Lower leg skin (tissue), 4 donors: ENCODE measurements at places on chromosomes 3 and 15.

DNA sequence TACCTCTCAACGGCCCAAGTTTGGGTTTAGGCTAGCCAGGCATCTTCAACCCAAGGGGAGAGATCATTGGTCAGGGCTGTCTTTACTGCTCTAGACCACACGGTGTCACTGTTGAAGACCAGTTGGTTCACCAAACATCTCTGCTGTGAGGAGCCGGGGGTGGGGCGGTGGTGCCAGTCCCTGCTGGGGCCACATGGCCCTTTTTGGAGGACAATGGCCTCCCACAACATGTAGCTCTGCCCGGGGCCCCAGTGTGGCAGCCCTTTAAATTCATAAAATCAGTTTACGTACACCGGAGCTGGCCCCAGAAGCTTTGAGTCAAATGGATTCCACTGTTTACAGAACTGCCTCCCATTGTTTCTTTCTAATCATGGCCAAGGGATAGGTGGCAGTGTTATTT is 19.1 kb upstream of the TM4SF18 start:
- DNase-seq: no peak

DNA sequence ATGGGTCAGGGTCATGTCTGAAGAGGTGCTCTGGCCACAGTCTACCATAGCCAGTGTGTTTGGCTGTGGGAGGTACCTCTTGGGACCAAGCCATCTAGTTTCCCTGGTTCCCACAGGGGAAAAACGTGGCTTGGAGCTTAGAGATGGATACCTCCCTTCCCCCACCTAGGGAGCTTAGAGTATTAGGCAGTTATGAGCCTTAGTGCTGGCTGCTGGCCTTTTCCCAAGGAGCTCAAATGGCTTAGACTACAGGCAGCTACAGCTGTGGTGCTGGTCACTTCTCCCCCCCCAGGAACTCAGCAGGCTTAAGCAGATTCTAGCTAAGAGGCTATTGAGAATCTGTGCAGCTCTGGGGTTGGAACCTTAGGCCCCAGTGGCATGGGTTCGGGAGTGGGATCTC is 591.2 kb downstream of the NSUN3 start:
- no peak for DNase-seq

GRCh38 chr3:111831840-111832239 is 27.2 kb upstream of the PHLDB2 start:
- DNase-seq: no peak

DNA sequence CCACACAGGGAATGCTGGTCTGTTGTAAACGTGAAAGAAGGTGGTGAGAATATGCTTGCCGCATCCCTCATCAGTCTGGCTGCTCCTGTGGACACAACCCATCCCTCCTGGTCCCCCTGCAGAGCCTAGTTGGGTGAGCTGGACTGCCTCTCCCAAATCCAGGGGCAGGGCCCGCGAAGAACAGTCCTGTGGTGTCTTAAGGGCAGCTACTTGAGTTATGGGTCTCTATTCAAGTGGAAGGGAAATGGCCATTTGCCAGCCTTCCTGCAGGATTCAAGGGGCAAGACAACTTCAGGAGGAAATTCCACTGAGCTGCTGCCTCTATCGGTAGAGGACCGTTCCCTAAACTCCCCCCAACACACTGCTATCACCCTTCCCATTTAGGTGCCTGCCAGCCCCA is 98.9 kb downstream of the IQSEC1 start:
- no peak for DNase-seq

- no peak for DNase-seq
Observed at GRCh38 chr15:46297766-46298165, 662.9 kb downstream of the SQOR start.

DNA sequence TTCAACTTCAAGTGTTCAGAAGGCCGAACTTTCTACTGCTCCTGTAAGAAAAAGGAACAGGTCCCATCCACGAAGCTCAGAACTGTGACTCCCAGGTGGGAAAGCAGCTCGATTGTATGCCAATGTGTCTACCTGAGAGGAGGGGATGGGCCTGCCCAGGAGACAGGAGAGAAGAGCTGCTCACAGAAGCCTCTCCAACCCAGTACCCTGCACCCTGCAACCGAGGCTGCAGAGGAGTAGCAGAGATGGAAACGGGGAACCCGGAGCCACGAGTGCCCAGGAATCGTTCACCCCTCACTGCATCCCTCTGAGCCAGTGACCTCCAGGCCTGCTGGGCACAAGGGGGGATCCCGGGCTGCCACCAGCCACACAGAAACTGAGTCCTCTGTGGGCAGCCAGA is 86.5 kb upstream of the PRR23E start:
- no peak for DNase-seq

DNA sequence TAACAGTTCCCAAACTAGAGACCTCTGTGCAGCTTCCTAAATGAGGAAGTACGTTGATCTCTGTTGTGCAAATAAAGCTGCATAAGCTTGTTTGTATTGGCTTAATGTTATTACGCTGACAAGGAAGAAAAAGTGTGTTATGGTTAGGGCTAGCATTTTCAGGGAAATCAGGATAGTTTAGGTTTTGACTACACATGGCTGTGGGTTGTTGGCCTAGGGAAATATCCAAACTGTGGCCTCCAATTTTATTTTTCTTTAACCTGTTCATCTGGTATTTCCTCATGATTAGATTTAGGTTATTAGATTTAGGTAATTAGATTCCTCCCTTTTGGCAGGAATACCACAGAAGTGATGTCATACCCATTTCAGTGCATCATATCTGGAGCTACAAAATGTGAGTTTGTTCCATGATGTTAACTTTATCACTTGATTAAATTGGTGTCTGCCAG is 8.7 kb upstream of the MCCC1 start:
- no peak for DNase-seq

DNA sequence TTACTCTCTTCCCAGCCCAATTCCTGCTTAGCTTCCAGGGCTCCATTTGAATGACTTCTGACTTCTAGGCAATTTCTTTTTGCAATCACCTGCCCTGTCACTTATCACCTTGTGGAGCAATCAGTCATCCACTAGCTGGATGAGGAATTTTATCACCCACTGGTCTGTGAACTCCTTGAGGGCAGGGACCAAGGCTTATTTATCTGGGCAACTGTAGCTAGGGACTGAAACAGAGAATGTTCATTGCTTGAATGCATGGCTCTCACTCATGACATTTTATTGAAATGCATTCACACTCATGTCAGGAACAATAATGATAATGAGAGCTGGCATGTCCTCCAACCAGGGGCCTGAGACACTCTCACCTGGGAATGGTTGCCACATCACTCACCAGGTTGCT is 15.5 kb downstream of the TNFAIP8L3 start:
- DNase-seq: no peak

DNA sequence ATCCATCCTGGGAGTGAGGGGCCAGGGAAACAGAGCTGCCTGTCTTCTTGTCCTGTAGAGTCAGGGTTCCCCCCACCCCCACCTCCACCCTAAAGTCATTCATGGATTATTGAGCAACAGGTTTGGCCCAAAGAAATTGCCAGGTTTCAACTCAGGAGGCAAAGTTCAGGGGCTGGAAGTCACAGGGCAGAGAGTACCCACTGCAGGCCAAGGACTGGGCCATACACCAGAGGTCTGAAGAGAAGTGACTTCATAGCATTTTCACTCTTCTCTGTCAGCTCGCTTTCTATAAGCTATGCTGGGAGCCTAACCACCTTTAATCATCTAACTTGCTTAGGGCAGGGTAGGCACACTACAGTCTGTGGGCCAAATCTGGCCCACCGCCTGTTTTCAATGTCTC is 50.1 kb downstream of the STARD5 start:
- DNase-seq: no peak

- DNase-seq: no peak
Observed at GRCh38 chr3:121167374-121168139, 259.6 kb downstream of the STXBP5L start.

- no peak for DNase-seq
Observed at GRCh38 chr15:99631255-99631654, 65.5 kb downstream of the MEF2A start.

DNA sequence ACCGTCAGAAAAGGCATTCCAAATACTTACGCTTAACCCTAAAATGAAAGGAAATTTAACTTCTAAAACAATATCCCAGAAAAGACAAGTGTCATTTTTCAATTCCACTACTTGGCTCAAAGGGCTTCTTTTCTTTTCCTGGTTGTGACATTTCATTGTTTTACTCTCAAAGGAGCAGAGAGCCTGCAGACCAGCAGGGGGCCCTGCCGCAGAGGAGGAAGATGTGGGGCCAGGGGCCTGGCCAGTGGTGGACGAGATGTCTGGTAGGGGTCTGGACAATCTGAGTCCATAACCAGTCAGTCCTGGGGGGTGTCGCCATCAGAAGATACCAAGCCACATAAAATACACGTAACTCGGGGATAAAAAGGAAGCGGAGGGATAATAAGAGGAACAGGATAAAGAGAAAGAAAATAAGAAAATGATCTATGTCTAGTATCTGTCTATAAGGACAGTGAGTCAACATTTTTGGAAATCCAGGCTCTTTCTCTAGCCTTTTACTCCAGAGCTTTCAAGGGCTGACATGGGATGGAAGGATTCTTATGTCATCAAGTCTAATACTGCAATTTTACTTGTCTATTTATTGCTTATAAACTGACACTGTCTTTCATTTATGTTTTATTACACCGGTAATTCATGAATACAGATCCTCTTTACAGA is 54.2 kb upstream of the ARHGEF3 start:
- DNase-seq: no peak
